Activated T-helper 1 cell treated with anti-CD3 and anti-CD28 coated beads, Interleukin-2, amount 50 U/mL, for 16 hours (primary cell): ENCODE measurements at places on chromosomes 2 and 18.

GRCh38 chr2:16113568-16113967 is 173.2 kb downstream of the MYCN start:
- DNase-seq: no peak

- no peak for DNase-seq
These were observed 40.0 kb downstream of the HK2 start for GRCh38 chr2:74873678-74874640.

- DNase-seq: no peak
These were observed 4.4 kb downstream of the ANKRD29 start for GRCh38 chr18:23658285-23658684.

GRCh38 chr2:152037743-152038435 is 61.0 kb downstream of the CACNB4 start:
- DNase-seq: no peak

- no peak for DNase-seq
These were observed 120.9 kb upstream of the CCDC195 start for GRCh38 chr2:224837066-224837465.

DNA sequence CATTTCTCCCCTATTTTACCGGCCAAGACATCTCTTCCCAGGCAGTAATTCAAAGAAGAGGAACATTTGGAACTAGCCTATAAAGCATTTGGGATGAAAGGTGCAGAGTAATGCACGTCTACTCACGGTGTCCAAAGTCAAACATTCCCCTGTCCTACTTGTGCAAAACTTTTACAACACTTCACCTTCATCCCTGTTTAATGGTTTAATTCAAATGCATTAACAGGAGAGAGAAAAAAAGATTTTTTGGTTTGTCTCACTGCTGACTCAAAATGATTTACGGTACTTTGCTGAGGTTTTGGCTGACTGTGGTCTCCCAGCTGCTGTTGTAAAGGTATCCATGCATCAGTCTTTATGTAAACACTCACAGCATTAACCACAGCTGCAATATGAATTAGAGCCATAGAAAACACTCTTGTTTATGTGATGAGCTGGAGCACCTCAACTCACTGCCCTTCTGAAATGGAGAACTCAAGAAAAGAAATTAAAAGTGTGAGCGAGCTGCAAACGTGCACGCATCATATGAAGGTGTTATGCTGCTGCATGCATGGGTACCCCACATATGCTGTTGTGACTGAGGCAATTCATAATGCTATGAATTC is 220.5 kb downstream of the PIEZO2 start:
- no peak for DNase-seq

DNA sequence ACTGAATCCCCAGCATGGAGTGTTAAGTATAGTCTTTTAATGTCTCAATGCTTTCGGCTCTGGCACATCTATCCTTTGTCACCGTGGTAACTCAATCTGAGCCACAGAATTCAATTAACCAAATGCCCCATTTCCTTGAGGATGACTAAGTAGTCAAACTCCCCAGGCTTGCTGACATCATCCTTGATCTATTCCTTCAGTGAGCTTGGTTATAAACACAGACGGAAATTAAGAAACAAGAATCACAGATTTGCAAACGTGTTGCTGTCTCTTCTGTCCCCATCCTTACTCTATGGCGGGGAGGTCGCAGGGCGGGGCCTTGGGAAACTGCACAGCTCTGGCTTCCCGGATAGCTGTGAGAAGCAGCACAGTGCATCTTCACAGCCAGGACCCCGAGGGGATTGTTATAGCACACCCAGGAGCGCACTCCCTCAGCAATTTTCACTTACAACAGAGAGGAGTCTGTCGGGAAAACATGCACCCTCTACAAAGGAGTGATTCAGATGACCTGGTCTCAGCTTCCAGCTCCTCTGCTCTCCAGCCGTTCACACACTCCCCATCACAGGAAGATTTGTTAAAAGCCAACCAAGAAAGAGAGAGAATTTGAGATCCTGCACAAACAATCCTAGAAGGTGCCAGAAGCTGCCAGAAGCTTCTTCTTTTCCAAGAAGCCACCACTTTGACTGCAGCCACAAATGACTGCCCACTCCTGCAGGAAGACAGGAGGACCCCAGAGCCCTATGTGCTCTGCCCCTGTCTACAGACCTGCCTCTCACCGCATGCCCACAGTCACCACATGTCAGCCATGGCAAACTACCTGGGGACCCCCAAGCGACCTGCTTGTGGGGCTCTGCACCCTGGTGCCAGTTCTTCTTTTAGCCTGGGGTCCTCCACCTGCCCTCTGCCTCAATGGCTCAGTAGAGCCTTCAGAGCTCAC is 44.9 kb upstream of the YWHAQ start:
- no peak for DNase-seq

DNA sequence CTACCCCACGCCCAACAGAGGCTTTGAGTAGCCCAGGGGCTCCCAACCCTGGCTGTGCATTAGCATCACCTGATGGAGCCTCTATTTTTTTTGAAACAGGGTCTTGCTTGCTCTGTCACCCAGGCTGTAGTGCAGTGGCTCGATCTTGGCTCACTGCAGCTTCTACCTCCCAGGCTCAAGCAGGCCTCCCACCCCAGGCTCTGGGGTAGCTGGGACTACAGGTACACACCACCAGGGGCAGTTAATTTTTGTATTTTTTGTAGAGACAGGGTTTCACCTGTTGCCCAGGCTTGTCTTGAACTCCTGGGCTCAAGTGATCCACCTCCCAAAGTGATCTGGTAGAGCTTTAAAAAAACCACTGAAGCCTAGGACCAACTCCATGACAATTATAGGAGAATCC is 394.8 kb upstream of the ATP5MC3 start:
- DNase-seq: no peak

DNA sequence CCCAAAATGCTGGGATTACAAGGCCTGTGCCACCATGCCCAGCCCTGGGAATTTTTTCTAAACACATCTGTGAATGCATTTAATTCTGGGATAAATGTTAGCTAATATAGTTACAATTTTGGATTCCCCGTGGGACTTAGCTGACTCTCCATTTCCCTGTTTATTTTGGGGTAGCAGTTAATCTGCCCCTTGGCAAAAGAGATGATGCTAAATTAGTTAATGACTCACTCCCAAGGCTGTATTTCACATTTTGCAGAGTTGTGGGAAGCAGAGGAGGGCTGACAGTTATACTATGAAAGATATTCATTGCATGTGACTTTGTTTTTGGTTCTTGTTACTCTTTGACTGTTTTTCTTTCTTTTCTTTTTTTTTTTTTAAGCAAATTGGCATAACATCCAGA is 3.2 kb downstream of the MTHFD2 start:
- DNase-seq: no peak

- no peak for DNase-seq
These were observed 23.5 kb downstream of the ELP2 start for GRCh38 chr18:36153203-36153602.

- no peak for DNase-seq
These were observed 39.3 kb downstream of the PELI1 start for GRCh38 chr2:64104933-64105332.

DNA sequence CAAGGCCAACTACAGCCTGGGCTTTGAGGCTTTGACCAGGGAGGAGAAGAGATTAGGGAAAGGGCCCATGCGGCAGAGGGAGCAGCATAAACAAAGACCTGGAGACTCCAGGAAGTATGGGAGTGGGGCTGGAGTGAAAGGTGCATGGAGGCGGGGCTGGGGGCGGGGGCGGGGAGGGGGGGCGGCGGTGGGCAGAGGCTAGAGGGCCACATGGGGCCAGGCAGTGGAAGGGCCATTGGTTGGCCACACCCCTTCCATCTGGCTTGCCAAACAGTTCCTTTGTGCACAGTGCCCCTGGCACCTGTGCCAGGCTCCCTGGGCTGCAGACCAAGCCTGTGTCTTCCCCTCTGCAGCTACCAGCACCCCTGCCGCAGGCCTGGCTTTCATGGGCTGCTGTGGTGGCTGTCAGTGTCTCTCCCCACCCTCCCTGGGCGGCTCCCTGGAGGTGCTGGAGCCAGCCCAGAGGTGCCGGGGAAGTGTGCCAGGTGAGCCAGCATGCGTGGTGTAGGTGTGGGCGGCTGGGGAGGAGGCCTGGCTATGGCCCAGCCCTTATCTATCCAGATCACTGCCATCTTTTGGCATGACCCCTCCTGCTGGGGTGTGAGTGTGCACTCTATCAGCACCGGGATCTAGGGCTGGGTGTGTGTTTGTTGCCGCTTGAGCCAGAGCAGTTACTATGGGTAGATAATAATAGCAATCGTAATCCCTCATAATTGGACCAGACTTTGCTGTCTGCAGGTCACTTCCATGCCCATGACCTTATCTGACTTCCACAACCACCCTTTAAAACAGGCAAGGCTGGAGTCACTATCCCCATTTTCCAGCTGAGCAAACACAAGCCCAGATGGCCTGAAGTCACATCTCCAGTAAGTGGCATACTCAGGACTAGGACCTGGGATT is 30.5 kb downstream of the DNMT3A start:
- no peak for DNase-seq

GRCh38 chr2:178275600-178275999 is 81.3 kb downstream of the OSBPL6 start:
- DNase-seq: no peak

DNA sequence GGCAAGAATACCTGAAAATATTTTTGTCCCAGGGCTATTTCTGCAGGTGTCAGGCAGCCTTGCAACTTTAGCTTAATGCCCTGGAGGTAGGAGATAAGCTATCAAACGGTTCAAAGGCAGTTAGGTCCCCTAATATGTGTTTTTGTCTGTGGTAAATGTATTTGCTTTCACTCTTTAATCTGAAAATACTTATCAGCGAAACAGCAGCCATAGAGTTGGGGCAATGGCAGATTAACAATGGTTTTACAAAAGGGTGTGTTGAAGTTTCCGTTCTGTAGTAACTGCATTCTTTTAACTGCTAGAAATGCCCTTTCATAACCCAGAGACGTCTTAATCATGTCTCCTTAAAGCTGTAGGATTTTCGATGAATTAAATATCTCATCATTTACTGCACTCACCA is 265.0 kb upstream of the TRIB2 start:
- DNase-seq: no peak

- DNase-seq: no peak
These were observed 39.5 kb upstream of the ARL4C start for GRCh38 chr2:234536178-234536965.

DNA sequence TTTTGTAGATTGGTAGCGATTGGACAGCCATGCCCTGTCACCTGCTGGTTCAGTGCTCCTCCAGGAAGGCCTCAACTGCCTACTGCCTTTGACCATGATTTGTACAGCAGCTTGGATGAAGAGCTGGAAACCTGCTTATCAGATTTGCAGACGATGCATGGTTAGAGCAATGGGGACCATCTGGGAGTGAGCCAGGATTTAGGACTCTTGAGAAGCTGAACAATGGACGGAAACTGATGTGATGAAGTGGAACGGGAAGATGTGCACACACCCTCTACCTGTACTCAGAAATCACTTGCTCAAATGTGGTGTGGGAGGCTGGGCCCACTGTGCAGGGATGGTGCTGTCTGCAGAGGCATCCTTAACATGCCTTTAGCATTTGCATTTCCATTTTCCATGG is 57.2 kb downstream of the NCK2 start:
- no peak for DNase-seq

- DNase-seq: no peak
These were observed 104.2 kb downstream of the SH3BP4 start for GRCh38 chr2:235055891-235056516.

- DNase-seq: no peak
These were observed 316.4 kb upstream of the ID2 start for GRCh38 chr2:8365331-8365910.

DNA sequence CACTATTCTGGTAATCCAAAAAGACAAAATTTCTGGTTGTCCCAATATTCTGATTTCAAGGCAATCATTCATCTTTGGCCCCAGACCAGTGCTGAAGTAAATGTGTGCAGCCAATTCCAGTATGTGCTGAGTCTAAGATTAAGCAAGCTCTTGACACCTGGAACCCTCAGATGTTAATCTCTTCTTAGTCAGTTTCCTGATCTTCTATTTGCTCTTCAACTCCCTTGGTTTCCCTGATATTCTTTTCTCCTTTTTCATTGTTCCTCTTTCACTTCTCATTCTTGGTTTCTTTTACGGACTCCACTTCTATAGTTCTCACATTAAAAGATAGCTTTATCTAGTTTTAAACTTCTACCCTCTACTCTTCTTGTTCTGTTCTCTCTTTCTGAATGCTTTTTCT is 445.7 kb upstream of the FANCL start:
- DNase-seq: no peak

GRCh38 chr2:8877894-8878293 is 40.5 kb upstream of the KIDINS220 start:
- no peak for DNase-seq

DNA sequence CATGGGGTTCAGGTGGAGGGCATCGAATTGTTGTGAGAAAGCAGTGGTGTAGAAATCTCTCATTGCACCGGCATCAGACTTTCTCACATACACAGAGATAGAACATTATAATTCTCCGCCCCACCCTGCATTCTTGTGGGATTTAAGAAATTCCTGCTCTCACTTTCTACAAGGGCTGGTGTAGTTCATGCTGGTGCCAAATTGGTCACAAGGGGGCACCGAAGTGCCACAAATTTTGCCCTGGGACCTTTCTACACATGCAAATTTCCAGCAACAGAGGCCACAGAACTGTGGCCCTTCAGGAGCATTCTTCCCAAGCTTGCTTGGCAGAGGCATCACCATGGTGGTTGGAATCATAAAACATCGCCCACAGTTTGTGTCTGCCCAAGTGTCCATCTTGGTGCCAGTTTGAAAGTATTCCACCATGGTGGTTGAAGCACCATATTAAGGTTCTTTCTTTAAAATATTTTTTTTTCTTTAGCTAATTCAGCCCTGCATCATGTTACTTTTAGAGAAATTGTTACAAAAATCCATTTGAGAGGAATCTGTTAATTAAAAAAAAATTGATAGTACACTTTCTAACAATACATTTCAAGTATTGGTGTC is 521.2 kb upstream of the FANCL start:
- DNase-seq: no peak

GRCh38 chr2:33321876-33322483 is 154.5 kb upstream of the RASGRP3 start:
- no peak for DNase-seq

GRCh38 chr2:241088791-241089732 is 13.0 kb downstream of the MTERF4 start:
- no peak for DNase-seq

DNA sequence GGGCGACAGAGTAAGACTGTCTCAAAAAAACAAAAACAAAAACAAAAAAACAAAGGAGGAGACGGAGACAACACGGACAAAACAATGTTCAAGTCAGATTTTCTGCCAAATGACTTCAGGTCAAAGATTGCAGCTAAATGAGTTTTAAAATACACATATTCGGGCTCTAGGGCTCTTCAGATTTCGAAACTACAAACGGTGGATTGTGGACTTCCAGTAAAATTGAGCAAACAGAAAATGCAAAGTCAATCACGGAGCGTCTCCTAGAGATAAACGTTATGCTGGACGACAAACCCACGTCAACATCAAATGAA is 558 bp downstream of the MRPS5 start:
- no peak for DNase-seq

DNA sequence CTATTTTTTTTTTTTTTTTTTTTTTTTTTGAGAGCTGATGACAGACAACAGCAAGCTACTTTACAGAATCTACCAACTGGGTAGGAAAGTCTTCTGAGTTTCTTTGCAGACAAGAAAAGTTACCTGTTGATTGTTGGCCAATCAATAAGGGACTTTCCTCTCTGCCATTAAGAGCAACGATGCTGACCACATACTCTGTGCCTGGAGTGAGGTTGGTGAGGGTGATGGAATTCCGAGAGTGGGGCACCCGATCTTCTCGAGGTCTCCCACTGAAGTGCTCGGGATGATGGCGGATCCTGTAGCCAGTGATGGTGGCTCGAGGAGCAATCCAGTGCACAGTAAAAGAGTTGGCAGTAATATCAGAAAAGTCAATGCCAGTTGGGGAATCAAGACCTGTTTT is 49.3 kb downstream of the FN1 start:
- no peak for DNase-seq

- no peak for DNase-seq
These were observed 4.7 kb upstream of the KCNF1 start for GRCh38 chr2:10906926-10907625.
